Colonic mucosa (tissue), 4 donors: ENCODE measurements at places on chromosomes 12 and 14. TPM values are rescaled to one million over a fixed set of nuclear protein-coding genes. Genes with fewer than 3 reads are reported as not detected.

The OS9 gene
- 219 TPM for total RNA-seq

The RNASE7 gene
- total RNA-seq: 0.30 TPM

The TMEM52B gene
- total RNA-seq: not detected

The NT5DC3 gene
- 22.6 TPM for total RNA-seq

The SLC25A47 gene
- total RNA-seq: not detected

The PLEKHA5 gene
- total RNA-seq: 31.0 TPM

The SERPINA10 gene
- 0.74 TPM for total RNA-seq

The TMEM119 gene
- 7.2 TPM for total RNA-seq

The MGAT4C gene
- total RNA-seq: 0.05 TPM

The OR4K13 gene
- not detected for total RNA-seq

GRCh38 chr14:61701946-61702345, 6.6 kb downstream of the HIF1A start:
- DNase-seq: no peak

GRCh38 chr12:110534811-110535210, 32.7 kb downstream of the RAD9B start:
- no peak for DNase-seq

GRCh38 chr14:20179880-20180279, 10.8 kb upstream of the OR11G2 start:
- no peak for DNase-seq

GRCh38 chr14:49206828-49207227, 379.4 kb downstream of the RPS29 start:
- DNase-seq: no peak

- no peak for DNase-seq
Observed at GRCh38 chr12:50162230-50162629, 4.9 kb downstream of the CERS5 start.

DNA sequence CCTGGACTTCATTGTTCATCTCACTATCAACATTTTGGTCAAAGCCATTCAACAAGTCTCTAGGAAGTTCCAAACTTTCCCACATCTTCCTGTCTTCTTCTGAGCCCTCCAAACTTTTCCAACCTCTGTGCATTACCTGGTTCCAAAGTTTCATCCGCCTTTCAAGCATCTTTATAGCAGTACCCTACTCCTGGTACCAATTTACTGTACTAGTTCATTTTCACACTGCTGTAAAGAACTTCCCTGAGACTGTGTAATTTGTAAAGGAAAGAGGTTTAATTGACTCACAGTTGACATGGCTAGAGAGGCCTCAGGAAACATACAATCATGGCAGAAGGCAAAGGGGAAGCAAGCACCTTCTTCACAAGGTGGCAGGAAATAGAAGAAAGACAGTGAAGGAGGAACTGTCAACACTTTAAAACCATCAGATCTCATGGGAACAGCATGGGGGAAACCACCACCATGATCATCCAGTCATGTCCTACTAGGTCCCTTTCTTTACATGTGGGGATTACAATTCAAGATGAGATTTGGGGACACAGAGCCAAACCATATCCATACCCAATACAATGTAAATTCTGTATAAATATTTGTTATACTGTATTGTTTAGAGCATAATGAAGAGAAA, 109.7 kb downstream of the C12orf75 start:
- DNase-seq: no peak

GRCh38 chr14:35286003-35286600, 6.1 kb upstream of the PSMA6 start:
- DNase-seq: no peak

DNA sequence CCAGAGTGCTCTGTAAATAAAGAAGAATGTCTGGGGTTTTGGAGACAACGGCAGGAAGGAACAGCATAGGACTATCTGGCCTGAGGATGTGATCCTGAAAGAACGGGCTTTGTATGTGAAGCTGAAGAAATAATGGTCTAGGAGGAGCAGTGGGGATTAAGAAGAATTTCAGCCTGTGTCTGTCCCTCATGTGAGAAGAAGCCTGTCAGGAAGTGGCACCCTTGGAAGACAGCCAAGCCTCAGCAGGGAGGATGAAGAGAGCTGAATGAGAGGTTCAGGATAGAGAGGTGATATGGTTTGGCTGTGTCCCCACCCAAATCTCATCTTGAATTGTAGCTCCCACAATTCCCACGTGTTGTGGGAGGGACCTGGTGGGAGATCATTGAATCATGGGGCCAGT, 56.9 kb upstream of the TCL1A start:
- no peak for DNase-seq

- no peak for DNase-seq
Observed at GRCh38 chr12:66733839-66734238, 55.0 kb upstream of the GRIP1 start.

GRCh38 chr14:29223947-29224346, 457.4 kb downstream of the FOXG1 start:
- DNase-seq: no peak

GRCh38 chr12:128178966-128179365, 88.0 kb upstream of the TMEM132C start:
- DNase-seq: no peak

- no peak for DNase-seq
Observed at GRCh38 chr12:112574896-112575558, 156.3 kb downstream of the PTPN11 start.

- DNase-seq: no peak
Observed at GRCh38 chr12:4203772-4204376, 69.7 kb upstream of the CCND2 start.

- no peak for DNase-seq
Observed at GRCh38 chr12:5236022-5236640, 192.5 kb downstream of the KCNA5 start.

DNA sequence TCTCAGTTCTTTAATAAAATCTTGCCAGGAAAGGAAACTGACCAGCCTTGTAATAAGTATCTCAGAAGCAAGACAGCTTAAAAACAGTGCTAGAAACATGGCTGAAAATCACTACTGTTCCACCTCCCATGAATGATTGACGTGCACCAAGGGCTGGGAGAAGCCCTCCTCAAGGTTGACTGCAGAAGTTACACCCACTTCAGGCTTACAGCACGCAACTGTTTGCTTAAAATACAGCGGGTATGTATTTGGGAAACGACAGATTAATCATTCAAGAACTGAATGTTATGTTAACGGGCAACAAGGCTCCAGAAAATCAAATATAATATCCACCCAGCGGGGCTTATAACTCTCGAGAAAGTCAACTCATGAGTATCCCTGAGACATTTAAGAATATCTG, 22.1 kb downstream of the PRKD1 start:
- DNase-seq: no peak

DNA sequence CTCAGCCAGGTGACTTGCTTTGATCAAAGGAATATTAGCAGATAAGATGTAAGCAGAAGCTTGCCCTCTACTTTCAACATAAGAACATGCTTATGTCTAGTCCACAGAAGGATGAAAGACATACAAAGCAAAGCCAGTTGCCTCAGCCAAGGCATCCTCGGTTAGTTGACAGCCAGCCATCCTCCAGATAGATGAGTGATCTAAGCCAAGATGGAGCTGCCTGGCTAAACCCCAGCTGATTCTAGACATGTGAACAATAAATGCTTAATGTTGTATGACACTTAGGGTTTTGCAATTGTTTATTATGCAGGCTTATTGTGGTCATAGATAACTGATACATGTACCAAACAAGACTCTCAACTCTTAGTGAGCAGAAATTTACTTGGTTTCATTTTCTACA, 157.6 kb upstream of the TMTC2 start:
- DNase-seq: no peak

DNA sequence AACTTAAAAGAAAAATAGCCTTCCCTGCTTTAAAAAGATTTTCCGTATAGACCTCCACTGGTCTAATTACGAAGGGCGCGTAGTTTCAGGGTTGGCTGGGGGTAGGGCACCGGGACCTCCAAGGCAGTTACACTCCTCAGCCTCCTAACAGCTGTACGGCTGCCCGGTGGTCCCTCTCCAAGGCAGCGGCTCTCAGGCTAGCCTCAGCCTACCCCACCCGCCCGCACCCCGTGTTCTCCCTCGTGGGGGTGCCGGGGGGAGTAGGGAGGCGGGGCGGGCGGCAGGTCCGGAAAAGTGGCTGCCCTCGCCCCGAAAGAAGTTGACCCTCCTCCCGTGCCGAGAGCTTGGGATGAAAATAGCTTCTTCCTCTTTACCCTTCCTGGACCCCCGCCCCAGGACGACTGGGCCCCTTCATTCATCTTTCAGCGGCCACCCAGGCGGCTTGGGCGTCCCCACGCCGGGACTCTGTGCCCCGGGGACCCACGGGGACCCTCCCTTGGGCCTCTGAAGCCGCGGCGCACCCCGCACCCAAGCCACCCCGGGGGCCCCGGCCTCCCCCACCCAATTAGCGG, 991 bp upstream of the RCOR1 start:
- peak; percentile 54 for DNase-seq
